ENCODE measurements at places on chromosomes 2 and 18. TPM values are rescaled to one million over a fixed set of nuclear protein-coding genes. Genes with fewer than 3 reads are reported as not detected.

Gene ZNF516
- polyA plus RNA-seq, result 6.7 TPM

Gene FNDC4
- 0.31 TPM for polyA plus RNA-seq

Gene KIF1A
- not detected for polyA plus RNA-seq

Gene MC4R
- not detected for polyA plus RNA-seq

Gene LOXHD1
- polyA plus RNA-seq, result not detected

Gene TNFAIP6
- polyA plus RNA-seq, result not detected

Gene LRATD1
- not detected for polyA plus RNA-seq

Gene DSG2
- not detected for polyA plus RNA-seq

Gene EGR4
- polyA plus RNA-seq, result 2.6 TPM

Gene EPHA4
- 9.5 TPM for polyA plus RNA-seq

Gene RSAD2
- 1.4 TPM for polyA plus RNA-seq

Gene EPB41L3
- polyA plus RNA-seq, result 0.58 TPM

Gene CXCR4
- polyA plus RNA-seq, result 1,832 TPM

Gene TEKT4
- not detected for polyA plus RNA-seq

Gene SLC19A3
- polyA plus RNA-seq, result not detected

Gene CERKL
- 0.03 TPM for polyA plus RNA-seq

Gene ECEL1
- not detected for polyA plus RNA-seq

Gene SPOPL
- 25.1 TPM for polyA plus RNA-seq

Measured in B cell (primary cell).